ENCODE measurements at places on chromosomes 5 and 9.

GRCh38 chr5:7876867-7877266 lies 7.9 kb downstream of the MTRR start:
- ATAC-seq, result peak; percentile 76

- no peak for ATAC-seq
These were observed 541.7 kb downstream of the MTRR start for GRCh38 chr5:8410618-8411017.

- peak; percentile 46 for ATAC-seq
These were observed 678 bp downstream of the SLC26A2 start for GRCh38 chr5:149961186-149961685.

GRCh38 chr5:103990064-103990463 lies 427.5 kb upstream of the NUDT12 start:
- ATAC-seq, result no peak

DNA sequence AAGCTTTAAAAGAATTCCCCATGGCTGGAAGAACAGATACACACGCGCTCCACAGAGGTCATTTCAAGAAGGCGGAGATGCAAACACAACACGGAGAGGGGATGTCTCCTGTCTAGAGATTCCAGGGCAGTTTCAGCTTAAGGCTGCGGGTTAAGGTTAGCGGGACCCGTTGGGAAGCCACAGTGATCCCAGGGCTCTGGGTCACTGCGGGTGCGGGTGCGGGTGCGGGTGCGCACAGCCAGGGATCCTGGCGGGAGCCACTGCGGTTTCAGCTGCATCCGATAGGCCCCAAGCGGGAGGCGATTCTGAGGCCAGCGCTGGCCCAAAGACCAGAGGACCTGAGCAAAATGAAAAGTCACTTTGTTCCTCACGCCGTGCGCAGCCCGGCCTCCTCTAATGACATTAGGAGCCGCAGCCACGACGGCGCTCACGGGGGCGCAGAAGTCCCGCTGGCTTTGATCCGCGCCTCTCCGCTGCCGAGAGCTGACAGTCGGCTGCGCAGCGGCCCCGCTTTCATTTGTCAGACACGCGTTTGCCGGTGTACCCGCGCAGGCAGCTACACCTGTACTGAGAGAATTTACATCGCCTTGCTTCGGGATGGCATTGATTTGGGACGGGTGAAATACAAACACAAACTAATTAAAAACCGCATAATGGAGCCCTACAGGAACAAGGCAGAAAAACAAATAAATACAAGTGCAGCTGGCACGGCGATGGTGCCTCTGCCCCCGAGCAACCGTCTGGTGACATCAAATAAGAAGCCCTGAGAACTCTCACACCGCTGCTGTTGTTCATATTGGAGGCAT lies 5.3 kb upstream of the IRX1 start:
- ATAC-seq, result no peak

GRCh38 chr9:122453677-122454135 lies 24.0 kb downstream of the OR1J1 start:
- ATAC-seq, result no peak

DNA sequence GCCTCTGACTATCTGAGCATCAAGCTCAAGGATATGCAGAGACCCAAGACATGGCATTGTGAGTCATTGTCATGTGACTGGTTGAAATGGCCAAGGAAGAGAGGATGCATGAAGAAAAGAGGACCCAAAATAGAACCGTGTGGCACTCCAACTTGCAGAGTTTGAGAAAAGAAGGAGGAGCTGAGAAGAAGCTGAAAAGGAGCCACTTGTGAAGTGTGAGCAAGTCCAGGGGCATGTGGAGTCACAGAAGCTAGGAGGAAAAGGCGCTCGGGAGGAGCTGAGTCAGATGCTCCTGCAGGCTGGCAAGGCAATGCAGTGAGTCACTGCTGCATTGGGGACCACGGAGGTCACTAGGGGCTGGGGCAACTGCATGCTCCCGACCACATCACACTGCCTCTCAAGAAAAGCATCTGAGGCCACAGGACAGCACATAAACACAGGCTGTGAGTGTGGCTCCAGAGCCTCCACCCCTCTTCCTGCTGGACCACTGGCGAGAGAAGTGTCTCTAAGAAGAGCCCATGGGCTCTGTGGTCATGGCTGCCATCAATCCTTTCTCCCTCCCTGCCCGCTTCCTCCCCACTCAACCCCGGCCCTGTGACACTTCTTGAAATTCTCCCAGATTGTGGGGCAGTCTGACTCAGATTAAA lies 197.6 kb downstream of the DRD1 start:
- ATAC-seq, result peak; percentile 92

DNA sequence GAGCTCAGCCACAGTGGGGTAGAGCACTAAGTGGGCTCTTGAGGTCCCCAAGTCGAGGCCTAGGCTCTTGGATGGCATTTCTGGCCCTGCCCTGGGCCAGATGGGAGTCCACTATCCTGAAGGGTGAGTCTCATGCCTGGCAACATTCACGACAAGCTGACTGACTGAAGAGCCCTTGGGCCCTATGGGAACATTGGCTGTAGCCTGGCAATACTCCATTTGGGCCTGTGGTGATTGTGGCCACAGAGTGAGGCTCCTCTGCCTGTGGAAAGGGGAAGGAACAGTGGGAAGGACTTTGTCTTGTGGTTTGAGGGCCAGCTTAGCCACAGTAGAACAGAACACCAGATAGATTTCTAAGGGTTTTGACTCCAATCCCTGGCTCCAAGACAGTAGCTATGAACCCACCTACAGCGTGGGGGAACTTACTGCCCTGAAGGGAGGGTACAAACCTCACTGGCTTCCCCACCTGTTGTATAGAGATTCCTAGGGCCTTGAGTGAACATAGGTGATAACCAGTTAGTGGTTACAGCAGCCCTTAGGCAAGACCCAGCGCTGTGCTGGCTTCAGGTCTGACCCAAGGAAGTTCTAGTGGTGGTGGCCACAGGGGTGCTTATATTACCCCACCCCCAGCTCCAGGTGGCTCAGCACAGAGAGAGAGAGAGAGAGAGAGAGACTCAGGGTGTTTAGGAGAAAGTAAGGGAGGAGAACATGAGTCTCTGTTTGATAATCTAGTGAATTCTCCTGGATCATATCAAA lies 72.4 kb downstream of the KIAA0825 start:
- ATAC-seq, result no peak

DNA sequence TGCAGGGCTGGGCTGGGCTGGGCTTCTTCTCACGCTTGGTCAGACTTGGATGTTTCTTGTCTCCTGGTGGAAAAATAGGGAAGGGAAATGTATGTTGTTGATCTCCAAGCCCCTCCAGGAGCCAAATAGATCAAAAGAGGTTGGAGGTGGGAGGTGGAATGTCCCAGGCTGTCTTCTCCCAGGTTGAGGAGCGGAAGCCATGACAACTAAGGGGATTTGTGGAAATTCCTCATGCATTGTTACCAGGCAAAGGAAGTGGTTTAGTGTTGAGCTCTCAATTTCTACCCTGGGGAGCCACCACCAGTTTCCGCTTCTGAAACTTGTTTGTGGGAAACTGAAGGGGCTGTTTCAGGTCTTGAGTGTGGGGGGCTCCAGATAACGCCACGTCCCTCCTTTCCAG lies 79.0 kb downstream of the SPRY4 start:
- ATAC-seq, result no peak

DNA sequence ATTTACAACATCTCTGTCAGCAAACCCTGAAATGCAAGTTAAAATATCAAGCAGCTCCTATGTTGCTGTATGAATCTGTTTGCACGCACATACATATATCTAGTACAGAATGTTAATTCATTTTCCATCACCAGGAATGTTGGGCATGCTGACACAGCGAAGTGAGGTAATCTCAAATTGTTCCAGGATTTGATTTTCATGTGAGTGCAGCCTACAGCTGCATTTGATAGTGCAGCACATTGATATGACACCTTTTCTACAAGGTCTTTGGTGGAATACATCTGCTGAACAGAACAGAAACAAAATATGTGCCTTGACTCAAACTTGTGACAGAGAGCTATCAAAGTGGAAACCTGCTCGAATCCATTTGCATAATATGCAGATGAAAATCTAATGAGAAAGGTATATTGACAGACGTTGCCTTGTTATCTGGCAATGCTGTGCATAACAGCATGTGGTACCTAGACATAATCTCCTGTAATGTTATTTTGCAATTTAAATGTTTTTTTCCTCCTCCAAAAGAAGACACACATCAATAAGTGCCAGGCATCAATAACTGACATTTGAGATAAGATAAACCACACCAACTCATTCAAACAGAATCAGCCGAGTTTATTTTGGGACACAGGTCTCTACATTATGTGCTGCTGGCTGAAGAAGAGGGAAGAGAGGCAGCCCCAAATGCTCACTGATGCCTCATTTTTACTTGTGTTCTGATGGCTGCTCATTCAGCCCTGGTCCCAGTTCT lies 512.2 kb downstream of the ZNF608 start:
- no peak for ATAC-seq

DNA sequence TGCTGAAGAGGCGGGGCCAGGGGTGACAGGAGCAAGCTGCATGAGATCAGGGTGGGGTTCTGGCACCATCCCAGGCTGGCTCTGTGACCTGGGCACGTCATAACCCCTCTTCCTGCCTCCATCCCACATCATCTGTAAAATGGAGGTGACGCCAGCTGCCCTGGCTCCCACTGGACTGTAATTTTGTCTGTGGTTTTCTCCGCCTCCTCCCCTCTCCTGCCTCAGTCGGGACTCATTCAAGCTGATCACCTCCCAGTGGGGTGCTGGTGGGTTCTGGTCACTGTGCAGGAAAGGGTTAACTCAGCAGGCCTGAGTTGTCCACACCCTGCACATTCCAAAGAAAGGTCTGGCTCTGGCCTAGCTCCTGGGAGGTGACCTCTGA lies 128.2 kb downstream of the RXRA start:
- ATAC-seq, result no peak

DNA sequence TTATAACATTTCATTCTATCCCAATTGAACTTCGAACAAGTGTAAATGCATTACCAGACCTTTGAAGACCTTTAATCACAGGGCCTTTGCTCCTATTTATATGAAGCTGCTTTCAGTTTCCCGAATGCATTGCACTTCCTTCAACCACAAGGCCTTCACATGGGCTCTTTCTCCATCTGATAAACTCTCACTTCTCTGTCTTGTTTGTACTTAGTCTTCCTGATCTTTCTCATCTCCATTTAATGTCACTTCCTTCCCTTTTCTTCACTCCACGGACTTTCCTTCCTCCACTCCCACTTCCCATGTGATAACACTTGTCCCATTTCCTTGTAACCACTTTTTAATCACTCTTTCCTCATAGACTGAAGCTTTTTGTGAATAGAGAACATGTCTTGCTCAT lies 74.3 kb upstream of the TNC start:
- ATAC-seq, result no peak

GRCh38 chr5:75566710-75567309 lies 44.4 kb upstream of the ANKDD1B start:
- ATAC-seq, result peak; percentile 96

- ATAC-seq, result no peak
These were observed 7.6 kb upstream of the FAM240B start for GRCh38 chr9:38727497-38728001.
